Activated CD4-positive, alpha-beta T cell treated with anti-CD3 and anti-CD28 coated beads for 36 hours (primary cell): ENCODE measurements at places on chromosomes 16 and 17. TPM values are rescaled to one million over a fixed set of nuclear protein-coding genes. Genes with fewer than 3 reads are reported as not detected.

DNA sequence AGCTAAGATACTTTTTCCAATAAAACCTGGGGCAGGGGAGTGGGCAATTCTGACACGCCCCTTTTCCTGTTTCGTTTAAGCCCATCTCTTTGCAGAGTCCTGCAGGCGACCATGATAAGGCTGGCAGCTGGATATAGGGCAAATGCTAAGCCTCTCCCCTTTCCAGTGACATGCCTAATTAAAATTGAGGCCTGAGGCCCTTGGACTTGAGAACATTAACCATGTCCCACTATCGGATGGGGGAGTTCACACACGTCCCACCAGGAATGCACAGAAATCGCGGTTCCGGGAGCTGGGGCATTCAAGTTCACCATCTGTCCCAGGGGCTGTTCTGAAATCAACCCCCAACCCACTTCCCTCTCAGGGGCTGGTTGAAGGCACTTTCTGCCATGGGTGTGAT is 109.2 kb upstream of the FOXF1 start:
- no peaks in the 10 kb centered on the region for H3K36me3 ChIP-seq
- no peak overlapping the region for H3K4me3 ChIP-seq
- no peak for DNase-seq
- peaks cover 2% of the 10 kb centered on the region for H3K27me3 ChIP-seq
- H3K27ac ChIP-seq = no peak overlapping the region
- no peaks in the 10 kb centered on the region for H3K4me1 ChIP-seq

- H3K4me3 ChIP-seq = no peak overlapping the region
- no peak for DNase-seq
- H3K4me1 ChIP-seq = peaks cover 26% of the 10 kb centered on the region
These were observed 6.2 kb downstream of the KRTAP4-6 start for GRCh38 chr17:41133880-41134735.

- no peaks in the 10 kb centered on the region for H3K4me1 ChIP-seq
- DNase-seq = no peak
- H3K36me3 ChIP-seq = no peaks in the 10 kb centered on the region
- H3K27me3 ChIP-seq = peaks cover 20% of the 10 kb centered on the region
These were observed 10.9 kb downstream of the DLX4 start for GRCh38 chr17:49979748-49980479.

GRCh38 chr17:27834571-27834970 is 34.2 kb upstream of the NOS2 start:
- H3K27ac ChIP-seq = no peak overlapping the region
- H3K4me3 ChIP-seq = no peak overlapping the region
- H3K4me1 ChIP-seq = no peaks in the 10 kb centered on the region

DNA sequence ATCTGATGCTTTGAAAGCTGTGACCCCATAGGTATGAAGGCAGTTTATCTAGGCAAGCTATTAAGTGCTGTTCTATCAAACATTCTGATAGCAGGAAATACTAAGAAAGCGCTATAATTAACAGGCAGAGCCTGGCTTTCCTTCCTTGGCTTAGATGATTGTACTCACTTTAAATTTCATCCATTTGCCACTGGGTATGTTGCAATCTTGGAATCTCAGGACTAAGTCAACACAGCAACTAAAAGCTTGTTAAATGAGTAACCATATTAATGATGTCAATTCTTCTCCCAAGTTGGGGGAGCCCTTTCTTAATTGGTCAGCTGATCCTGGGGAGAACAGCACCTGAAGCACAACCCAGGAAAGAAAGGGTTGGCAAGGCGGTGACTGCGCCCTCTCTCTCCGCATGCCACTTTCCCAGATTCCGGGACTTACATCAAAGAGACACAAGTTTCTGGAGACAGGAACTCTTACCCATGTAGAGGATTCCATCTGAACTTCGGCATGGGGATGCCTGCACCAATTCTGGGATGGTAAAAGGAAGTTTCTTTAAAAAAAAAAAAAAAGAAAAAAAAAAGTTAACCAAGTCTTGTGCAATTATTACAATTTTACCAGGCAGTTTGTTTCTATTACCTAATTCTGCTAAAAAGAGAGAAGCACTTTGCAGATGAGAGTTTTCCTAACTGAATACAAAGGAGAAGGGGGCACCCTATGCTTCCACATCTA is 54.4 kb upstream of the ICAM2 start:
- no peaks in the 10 kb centered on the region for H3K27me3 ChIP-seq
- H3K36me3 ChIP-seq = peaks cover 65% of the 10 kb centered on the region

Gene E4F1
- 18.0 TPM for total RNA-seq

Gene WNK4
- total RNA-seq = 0.42 TPM

Gene HYDIN
- total RNA-seq = not detected
